ENCODE measurements at places on chromosomes 7 and 10. TPM values are rescaled to one million over a fixed set of nuclear protein-coding genes. Genes with fewer than 3 reads are reported as not detected.

Gene GPR85
- total RNA-seq, result 8.6 TPM

Gene FAM25G
- not detected for total RNA-seq

Gene SH2D4B
- total RNA-seq, result not detected

Gene ZNF365
- 9.0 TPM for total RNA-seq

Gene GPR26
- not detected for total RNA-seq

Gene LHPP
- total RNA-seq, result 12.1 TPM

Gene PIP
- total RNA-seq, result not detected

Gene NUTM2B
- total RNA-seq, result 0.37 TPM

Gene VPS37D
- total RNA-seq, result 9.2 TPM

Measured in uterine smooth muscle cell (primary cell).